ENCODE measurements at places on chromosomes 11 and 22.
A peak's percentile ranks its signal among the peaks of the same experiment; 100 is the strongest.

DNA sequence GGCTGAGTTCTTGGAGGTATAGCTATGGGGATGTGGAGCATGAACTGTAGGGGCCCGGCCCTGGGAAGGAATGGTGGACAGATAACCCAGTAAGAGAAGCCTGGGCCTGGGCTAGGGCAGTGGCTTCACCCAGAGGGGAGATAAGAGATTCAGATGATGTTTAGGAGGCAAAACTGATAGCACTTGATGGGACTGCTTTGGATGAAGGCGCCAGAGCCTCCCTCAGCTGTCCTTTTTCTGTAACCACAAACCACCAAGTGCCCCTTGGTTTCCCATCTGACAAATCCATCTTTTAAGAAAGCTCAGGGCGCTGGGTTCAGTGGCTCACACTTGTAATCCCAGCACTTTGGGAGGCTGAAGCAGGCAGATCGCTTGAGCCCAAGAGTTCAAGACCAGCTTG is 23.4 kb downstream of the RELT start:
- no peak for DNase-seq

- no peak for DNase-seq
These were observed 51.4 kb downstream of the FAM83F start for GRCh38 chr22:40046126-40046525.

- DNase-seq, result no peak
These were observed 58.1 kb downstream of the WNT11 start for GRCh38 chr11:76148231-76148630.

DNA sequence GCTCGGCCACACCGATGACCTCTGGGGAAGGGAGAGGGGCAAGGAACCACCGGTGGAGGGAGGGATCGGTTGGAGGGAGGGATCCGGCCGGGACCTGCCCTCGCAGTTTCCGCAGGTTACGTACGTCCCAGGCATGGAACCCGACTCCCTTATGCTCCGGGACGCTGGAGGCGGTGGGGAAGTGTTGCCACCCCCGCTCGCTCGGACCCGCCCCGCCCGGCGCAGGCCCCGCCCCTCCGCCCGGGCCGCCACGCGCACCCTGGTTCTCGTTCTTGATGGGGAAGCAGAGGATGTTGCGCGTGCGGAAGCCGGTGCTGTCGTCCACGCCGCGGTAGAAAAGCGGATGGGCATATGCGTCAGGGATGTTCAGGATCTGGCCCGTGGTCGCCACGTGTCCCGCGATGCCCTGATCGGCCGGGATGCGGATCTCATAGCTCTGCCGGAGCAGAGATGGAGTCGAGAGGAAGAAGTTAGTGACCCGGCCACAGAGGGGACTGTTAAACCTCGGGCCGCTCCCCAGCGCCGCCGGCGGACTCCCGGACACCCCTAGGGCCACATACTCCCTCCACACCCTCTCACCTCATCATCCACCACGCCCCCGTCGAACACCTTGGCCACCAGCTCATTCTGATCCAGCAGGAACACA is 89.8 kb downstream of the PDE2A start:
- DNase-seq, result peak; percentile 59

DNA sequence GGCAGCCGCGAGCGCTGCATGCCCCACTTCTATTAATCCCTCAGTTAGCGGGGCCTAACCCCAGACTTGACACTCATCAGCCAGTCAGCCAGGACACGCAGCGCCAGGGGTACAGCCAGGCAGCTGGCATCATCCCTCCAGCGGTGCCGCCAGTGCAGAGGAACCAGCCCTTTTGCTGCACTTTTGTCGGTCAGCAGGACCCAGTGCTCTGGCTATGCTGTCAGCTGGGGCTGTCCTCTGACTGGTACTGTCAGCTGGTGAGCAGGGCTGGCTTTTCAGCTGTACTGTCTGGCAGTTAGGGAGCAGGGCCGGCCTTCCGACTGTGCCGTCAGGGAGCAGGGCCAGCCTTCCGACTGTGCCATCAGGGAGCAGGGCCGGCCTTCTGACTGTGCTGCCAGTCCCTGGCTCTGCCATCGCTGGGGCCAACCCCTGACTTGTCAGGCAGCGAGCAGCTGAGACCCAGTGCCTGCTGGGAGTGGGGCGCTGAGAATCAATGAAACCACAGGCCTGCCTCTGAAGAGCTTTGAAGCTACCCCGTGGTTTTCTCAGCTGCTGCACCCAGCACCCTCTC is 115.4 kb downstream of the KIAA1671 start:
- peak; percentile 32 for DNase-seq

DNA sequence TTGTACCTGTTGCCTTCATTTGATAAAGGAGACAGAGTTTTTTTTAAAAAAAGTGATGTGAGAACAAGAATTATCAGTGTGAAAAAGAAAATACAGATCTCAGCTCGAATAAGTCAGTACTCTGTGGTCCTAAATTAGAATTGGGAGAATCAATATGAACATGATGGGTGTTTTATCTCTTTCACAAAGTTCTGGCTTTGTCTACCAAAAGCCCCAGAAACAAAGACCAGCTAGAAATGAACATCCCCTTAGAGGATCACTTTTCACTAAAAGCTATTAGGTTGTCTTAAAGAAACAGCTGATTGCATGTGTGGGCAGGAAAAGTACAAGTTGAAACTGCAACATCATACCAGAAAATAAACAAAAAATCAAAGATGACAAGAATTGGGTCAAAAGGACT is 8.4 kb upstream of the ST14 start:
- DNase-seq, result no peak

DNA sequence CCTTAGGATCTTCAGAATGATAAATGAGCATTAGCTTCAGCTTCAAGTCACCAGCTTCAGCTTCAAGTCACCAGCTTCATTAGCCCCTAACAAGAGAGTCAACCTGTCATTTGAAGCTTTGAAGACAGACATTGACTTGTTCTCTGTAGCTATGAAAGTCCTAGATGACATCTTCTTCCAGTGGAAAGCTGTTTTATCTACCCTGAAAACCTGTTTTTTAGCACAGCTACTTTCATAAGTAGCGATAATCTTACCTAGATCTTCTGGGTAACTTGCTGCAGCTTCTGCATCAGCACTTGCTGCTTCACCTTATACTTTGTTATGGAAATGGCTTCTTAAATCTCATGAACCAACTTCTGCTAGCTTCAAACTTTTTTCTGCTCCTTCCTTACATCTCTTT is 85.7 kb downstream of the PGR start:
- DNase-seq, result no peak

DNA sequence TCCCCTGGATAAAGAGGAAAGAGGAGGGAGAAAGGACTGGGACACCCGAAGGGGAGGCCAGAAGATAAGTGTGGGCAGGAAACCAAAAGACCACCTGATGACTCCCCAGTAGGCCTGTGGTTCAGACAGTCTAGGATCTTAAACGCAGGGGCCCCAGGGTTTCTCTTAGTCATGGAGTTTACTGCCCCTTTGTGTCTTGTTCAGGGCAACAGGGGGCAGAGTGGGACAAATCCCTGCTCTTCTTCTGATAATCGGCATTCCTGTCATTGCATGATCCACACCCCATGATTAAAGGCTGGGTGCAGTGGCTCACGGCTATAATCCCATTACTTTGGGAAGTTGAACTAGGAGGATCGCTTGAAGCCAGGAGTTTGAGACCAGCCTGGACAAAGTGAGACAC is 4.7 kb upstream of the TMPRSS13 start:
- no peak for DNase-seq

GRCh38 chr11:28833169-28833568 is 725.0 kb downstream of the METTL15 start:
- no peak for DNase-seq

DNA sequence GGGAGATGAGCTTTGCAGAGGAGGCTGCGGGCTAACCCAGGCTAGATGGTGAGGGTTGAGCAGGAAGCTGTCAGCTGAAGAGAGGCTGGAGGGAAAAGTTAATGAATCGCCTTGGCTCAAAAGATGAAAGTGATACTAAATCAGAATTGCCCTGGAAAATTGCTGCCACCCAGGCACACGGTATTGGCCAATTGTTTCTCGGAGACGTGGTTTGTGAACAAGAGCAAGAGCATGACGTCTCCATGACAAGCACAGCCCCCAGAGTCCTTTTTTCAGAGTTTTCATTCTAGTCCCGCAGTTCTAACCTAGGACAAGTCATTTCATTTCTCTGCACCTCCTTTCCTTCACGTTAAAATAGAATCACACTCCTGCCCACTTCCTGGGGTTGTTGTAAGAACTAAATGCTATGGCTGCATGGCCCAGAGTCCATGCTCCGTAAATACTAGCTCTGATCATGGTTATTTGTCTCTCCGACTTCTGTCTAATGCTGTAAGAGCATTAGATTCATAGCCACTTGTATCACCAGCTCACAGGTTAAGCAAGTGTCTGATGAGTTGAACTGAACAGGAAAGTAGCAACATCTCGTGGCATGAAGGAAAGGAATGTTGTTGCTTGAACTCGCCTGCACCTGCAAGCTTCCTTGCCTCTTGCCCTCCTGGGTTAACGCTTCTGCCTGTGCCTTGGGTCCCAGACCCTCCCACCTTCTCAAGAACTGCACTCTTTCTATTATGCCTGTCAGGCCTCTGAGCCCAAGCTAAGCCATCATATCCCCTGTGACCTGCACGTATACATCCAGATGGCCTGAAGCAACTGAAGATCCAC is 33.8 kb upstream of the NUP50 start:
- DNase-seq, result no peak

DNA sequence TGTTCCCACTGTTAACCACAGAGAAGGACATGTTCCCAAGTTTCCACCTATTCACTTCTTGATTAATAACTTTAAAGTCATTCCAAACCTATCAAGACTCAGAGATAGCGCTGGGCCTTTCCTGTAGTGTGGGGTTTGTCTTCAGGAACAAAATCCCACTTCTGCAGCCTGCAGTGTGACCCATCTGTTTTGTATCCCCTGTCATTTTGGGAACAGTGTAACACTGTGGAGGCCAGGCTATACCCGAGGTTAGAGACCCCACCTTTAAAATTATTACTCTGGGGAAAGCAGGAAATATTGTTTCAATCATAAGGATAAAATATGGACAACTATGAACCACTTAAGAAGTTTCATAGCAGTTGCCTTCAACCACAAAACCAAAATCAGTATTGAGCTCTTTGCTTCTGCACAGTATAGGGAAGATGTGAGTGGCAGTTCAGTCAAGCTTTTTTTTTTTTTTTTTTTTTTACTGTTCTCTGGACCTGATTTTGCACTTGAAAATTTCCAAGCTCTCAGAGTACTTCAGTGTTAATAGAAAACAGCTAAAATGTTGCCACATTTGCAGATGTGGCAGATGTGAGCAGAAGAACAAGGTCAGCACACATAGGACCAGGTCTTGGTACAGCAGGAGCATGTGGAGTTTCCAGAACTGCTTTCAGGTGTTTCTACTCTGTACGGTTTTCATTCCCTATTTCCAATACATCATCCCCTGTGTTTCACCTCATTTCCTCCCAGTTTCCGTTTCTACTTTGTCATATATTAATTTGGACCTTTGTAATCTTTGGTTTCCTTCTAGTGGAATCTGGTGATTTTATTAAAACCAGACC is 121.5 kb downstream of the MAML2 start:
- DNase-seq, result no peak

GRCh38 chr11:69947793-69948255 is 128.6 kb upstream of the FGF3 start:
- no peak for DNase-seq

DNA sequence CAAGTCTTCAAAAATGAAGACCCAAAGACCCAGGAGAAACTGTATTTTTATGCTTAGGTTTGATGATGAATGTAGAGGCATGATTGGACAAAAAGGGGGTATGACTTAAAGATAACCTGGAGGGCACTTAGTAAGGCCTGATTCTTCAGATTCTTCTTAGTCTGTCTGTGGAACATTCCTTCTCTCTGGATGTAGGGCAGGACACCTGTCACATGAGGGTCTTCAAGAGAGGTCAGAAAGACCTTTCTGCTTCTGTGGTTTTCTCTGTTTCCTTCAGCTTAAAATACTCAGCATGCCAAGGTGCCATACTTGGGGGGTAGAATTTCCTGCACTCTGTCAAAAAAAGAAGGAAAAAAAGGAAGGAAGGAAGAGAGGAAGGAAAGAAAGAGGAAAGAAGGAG is 78.1 kb downstream of the BLID start:
- DNase-seq, result no peak

DNA sequence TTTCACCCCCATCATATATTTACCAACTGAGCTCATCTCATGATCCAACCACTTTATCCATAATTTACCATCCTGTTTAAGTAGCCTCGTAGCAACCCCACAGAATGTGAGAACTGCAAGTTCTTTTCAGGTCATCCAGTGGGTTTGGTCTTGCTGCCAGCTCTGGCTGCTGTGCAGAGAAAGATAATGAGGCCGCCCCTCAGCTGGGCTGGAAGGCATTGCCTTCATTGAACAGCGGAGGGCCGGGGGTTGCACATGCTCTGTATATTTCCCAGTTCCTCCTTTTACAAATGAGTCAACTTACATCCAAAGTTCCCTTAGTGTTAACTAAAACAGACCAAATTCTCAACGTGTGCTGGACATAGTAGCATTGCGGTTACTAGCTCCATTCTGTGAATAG is 96.7 kb downstream of the SYN3 start:
- no peak for DNase-seq

DNA sequence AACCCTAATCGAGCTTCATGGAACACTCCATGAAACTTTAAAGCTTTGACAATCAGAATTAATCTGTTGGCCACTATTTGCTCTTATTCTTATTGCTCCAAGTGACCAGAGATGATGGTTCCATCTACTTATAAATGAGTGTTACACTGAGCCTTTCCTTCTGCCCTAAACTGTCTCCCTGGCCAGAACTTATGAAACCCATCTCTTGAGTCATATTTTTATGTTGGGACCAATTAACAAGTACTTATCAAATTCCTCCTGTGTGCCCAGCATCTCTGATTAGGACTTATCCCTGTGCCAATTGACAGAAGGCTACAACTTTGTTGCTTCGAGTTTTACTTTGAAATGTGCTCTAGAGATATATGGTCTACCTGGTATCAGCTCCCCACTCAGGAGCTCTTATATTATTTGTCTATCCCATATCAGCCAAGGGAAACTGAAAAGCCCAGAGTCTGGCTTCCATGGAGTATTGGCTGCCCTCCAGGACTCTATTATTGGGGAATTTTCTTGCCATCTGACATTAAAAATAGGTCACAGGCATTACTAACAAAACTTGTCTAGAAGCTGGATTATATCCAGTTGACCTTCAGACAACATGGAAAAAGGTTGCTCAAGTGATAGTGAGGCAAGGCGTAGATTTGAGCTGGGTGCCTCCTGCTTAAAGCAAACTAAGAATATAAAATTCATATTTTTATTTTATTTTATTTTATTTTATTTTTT is 8.8 kb downstream of the KREMEN1 start:
- DNase-seq, result no peak

DNA sequence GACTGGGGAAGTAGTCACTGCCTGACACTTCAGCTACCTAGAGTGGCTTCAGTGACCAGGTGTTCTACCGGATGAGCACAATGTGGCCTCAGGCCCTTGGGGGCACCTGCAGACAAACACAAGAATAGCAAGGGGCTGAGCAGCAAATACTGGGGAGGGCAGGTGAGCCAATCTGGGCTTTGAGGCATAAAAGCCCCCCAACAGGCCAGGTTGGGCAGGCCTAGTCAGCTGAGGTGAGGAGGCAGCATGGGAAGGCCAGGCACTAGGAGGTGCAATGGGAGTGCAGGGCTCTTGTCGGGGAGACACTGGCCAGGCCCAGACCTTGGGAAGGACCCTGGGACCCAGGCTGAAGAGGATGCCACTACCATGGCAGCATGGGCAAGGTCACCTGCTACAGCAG is 9.0 kb downstream of the UFD1 start:
- DNase-seq, result no peak

GRCh38 chr11:27875831-27876775 is 175.8 kb upstream of the BDNF start:
- no peak for DNase-seq
